CD8-positive, alpha-beta memory T cell (primary cell): ENCODE measurements at places on chromosomes 1 and 21.

GRCh38 chr1:116881879-116882520 is 27.7 kb upstream of the PTGFRN start:
- no peak for DNase-seq

- DNase-seq: no peak
Observed at GRCh38 chr1:247165674-247166073, 6.1 kb downstream of the ZNF124 start.

GRCh38 chr21:45506836-45507522 is 35.3 kb downstream of the SLC19A1 start:
- no peak for DNase-seq

DNA sequence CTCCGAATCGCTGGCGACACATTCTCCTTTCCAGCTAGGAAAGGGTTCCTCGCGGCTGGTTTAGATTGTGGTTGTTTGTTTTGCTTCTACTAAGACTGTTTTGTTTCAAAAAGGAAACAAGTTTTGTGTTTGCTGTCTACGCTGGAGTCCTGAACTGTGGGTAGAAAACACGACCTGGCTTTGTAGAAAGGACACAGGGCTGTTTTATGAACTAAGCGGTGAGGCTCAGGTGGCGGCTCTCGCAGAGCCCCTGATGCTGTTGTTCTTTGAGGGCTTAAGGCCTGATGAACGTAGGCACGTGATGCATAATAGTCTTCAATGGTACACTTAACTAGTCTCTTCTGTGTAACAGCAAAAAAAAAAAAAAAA is 27.0 kb upstream of the FHAD1 start:
- DNase-seq: no peak

GRCh38 chr1:169024800-169025271 is 81.7 kb upstream of the ATP1B1 start:
- no peak for DNase-seq

DNA sequence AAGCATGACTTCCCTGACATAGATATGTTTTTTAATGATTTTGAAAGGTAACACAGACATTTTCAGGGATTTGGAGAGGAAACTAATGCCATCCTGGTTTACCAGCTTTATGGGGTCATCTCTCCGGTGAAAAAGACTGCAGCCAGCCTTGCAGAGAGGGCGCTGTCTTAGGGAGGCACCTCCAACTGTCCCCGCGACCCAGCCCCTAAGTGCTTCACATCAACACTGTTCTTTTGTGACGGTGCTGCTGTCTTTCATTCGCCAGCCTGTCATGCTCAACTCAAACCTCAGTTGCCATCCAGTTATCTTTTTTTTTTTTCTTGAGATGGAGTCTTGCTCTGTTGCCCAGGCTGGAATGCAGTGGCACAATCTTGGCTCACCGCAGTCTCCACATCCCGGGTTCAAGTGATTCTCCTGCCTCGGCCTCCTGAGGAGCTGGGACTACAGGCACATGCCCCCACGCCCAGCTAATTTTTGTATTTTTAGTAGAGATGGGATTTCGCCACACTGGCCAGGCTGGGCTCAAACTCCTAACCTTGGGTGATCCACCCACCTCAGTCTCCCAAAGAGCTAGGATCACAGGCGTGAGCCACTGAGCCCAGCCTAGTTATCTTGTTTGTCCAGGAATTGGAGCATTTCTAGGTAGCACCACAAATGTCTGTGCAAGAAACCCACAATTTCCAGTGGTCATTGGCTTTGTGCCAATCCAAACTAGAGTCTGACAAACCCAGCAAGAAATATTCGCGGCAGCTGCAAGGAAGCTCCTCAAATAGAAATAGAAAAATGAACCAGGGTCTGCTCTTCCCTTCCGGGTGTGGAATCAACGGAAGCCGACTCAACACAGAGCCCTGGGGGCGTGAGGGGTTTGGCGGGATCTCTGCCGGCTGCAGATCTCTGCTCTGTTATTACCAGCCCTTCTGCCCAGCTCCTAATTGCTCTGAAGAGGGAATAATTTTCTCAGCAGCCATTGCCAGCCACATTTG is 24.2 kb downstream of the PDE9A start:
- DNase-seq: no peak

GRCh38 chr21:40731206-40731605 is 115.8 kb downstream of the DSCAM start:
- DNase-seq: no peak

GRCh38 chr21:21387916-21388315 is 389.7 kb downstream of the NCAM2 start:
- DNase-seq: no peak

DNA sequence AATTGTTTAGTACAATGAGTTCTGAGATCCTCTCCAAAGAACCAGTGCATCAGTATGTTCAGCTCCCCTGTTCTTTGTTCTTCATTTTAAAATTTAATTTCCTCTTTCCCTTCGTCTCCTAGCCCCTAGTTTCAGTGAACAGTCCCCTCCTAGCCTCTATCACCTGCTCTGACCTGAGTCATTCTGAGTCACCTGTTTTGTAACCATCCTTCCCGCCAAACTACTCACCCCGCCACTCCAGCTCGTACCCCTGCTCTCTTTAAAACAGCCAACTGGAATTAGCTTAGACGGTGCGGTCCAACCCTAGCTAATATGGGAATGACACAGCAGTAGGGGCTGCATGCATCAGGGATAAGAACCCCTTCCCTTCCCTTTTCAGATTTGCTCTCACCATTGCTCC is 16.8 kb upstream of the ERVH48-1 start:
- DNase-seq: no peak

DNA sequence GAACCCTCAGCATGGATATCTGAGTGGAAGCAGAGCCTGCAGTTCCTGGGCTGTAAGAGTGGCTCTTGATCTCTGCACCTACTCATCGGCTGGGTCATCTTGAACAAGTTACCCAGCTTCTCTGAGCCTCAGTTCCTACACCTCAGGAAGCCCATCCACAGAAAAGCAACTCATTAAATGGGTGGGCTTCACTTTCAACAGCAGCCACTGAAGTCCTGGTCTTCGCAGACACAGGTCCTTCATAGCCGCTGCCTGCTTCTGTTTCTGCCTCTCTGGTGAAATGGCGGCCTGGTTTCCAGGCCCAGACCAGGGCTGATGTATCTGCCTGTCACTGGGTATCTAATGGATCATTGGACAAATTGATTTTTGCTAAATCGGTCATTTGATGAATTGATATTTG is 571.4 kb downstream of the PTPRU start:
- no peak for DNase-seq
